Neural progenitor cell (in vitro differentiated cells): ENCODE measurements at places on chromosomes 3 and 15.

DNA sequence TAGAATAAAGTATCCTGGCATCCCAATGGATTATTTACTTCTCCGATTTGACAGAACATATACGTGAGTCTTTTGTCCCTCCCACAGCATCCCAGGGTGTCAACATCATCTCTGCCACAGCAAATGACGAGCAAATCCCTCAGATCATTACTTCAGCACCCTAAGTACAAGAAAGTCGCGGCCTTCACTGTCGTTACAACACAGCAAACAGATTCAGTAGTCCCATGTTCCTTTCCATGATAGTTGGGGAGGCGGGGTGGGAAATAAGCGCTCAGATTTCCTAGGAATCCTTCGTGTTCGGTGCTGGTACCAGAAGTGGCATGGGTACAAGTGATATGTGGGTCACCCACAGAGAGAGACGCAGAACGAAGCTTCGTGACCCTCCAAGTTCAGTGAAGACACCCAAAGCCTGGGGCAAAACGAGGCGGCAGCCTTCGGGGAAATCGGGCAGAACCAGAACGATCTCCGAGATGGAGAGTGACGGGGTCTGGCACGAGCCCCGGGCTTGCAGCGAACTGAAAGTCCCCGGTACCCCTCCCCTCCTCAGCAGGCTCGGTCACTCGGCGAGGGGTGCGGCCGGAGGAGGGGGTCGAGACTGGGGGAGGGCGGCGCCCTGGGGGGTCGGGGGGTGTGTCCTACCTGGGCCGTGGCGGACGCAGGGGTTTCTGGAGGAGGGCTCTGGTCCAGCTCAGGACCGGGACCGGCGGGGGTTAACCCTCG, 619 bp downstream of the TTBK2 start:
- peak; percentile 51 for DNase-seq

GRCh38 chr3:88222343-88222742, 72.6 kb downstream of the C3orf38 start:
- no peak for DNase-seq

GRCh38 chr3:101758224-101758623, 20.8 kb upstream of the NXPE3 start:
- DNase-seq: no peak

- DNase-seq: no peak
Measured at GRCh38 chr15:39621976-39622375, 41.1 kb downstream of the THBS1 start.

- no peak for DNase-seq
Measured at GRCh38 chr3:160686955-160687535, 10.1 kb downstream of the ARL14 start.

DNA sequence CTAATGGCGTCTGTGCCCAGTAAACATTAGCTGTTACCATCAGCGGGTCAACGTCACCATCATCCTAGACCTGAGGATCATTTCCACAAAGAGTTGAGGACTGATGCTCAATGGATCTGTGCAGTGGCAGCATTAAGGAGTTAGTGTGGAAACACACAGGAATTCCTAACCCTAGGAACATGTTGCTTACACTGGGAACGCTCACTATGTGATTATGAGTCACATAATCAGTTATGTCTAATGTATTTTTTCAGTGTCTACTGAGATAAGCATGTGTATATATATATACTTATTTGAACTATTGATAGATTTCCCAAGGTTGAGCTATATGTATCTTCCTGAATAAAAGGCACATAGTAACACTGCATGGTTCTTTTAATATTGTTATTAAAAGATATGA, 19.0 kb downstream of the ARNT2 start:
- DNase-seq: no peak

- no peak for DNase-seq
Measured at GRCh38 chr15:83422541-83422940, 24.6 kb upstream of the SH3GL3 start.

GRCh38 chr15:62469874-62470688, 305.0 kb upstream of the C2CD4B start:
- no peak for DNase-seq

DNA sequence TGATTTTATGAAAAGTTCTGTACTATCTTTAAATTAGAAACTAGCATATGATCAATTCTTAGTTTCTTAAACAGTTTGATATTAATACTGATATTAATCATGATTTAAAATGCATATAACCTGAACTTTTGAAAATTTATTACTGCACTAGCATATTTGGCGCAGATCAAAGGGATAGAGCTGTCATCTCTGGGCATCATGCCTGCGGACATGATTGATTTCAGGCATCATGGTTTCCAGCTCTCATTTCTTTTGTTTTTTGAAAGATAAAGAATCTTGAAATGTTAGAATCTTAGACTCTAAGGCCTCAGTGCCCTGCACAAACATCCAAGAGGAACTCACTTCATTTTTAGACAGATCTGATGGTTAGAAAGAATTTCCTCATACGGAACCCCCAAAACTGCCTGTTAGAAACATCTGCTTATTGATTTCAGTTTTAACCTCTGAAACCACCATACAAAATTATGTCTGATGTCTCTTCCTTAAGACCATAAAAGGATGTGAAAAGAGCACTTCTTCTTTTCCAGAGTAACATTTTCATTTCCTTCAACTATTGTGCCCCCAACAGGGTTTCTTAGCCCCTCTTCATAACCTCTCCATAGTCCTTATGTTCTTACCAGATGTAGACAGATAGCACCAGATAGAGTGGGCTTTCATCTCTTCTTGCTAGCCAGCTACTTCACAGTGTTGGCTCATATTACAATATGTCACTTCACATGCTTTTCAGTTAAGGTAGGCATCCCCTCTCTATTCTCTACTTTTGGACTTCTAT, 110.8 kb downstream of the BBX start:
- no peak for DNase-seq

- peak; percentile 85 for DNase-seq
Measured at GRCh38 chr15:36501063-36501678, 78.3 kb upstream of the CDIN1 start.

DNA sequence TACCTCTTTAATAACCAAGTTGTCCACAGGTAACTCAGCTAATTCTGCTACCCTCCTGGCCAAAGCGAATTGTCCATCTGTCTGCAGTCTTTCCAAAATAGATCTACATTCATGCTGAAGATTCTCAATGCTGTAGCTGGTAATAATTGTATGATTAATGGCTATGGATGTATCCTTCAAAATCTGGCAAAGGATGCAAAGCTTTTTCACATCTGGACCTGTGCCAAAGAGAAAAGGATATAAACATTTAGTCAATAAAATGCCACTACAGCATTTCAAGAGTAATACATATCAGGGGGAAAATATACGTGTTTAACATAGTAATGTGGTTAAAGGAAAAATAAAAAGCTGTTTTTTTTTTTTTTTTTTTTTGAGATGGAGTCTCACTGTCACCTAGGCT, 48.7 kb downstream of the EIF3J start:
- DNase-seq: no peak

GRCh38 chr15:36024031-36024688, 478.2 kb upstream of the DPH6 start:
- DNase-seq: no peak

- DNase-seq: no peak
Measured at GRCh38 chr15:29278436-29279105, 8.9 kb upstream of the NSMCE3 start.
